ENCODE measurements at places on chromosomes 7 and 10.
A peak's percentile ranks its signal among the peaks of the same experiment; 100 is the strongest.

DNA sequence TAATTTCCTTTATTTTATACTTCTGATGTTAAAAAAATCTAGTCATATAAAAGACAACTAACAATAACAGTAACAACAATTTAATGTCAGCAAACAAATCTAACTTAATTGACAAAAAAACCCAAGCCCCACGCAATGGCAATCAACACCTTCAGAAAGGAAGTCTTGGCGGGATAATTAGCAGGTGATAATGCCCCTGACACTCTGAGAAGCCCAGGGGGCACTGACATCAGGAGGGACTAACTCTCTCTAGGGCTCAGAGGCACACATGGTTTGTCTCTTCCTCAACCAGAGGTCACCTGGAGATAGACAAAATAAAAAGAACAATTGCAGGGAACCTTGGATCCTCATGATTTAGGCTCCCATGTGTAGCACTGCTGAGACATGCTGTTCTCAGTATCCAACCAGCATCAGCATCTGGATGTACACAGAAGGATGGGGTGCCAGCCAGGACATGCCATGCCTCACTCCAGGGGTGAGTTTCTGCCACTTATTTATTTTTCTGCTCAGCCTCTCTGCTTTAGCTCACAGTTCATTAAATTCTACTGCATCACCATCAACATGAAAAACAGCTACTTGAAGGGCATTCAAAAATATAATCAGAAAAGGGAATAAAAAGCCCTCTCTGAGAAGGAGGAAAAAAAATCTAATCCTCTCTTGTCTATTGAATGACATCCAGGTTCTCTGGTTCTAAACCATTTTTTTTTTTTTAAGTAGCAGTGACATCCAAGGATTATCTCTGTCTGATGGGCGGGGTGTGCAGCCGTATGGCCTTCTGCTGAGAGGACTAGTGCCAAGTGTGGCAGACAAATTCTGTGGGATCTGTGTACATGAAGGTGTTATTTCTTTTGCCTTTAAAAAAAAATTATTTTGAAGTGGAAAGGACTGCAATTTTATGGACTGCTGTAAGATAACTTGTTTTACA lies 96.3 kb downstream of the ATXN7L1 start:
- H3K27ac ChIP-seq: no peak overlapping the region
- H3K4me1 ChIP-seq: peaks cover 6% of the 10 kb centered on the region
- H3K27me3 ChIP-seq: no peaks in the 10 kb centered on the region
- H3K36me3 ChIP-seq: no peaks in the 10 kb centered on the region
- no peak for DNase-seq

DNA sequence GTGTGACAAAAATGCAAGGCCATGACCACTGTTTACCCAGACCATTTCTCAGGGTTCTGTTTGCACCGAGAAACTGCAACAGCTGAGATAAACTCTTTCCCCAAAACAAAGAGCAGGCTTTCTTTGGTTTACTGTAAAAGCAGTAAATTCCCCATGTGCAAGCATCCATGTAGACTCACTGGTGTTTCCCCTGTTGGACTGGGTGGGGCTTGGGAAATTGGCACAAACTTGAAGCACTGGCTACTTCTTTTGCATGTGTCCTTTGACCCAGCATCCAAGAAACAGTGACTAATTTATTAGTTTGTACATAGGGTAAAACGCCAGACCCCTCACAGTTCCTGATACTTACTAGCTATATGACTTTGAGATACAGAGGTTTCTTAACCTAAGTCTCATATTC lies 12.3 kb downstream of the IQUB start:
- no peaks in the 10 kb centered on the region for H3K4me1 ChIP-seq
- H3K27ac ChIP-seq: no peak overlapping the region
- no peak overlapping the region for H3K4me3 ChIP-seq
- DNase-seq: no peak
- no peaks in the 10 kb centered on the region for H3K27me3 ChIP-seq

DNA sequence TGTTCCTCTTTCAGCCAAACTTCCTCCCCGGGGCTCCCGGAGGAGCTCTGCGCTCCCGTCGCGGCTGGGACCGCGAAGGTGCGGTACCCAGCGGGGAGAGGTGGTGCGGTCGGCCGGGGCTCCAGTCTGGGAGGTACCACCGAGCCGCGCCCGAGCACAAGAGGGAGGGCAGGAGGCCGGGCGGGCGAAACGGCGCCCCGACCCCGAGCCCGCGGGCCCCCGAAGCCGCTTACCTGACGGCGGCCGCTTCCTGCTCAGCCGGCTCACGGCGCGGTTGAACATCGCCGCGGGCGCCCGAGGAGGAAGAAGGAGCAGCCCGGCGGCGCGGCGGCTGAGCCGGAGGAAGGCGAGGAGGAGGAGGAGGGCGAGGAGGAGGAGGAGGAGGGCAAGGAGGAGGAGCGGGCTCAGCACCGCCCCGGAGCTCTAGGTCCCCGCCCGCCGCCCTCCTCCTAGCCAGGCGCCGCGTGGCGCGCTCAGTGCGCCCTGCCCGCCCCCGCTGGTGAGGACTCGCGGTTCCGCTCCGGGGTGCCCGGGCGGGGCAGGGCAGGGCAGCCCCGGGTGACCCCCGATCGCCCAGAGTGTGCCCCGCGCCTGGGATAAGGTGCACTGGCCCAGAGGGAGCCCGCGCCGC lies at the start of gene RGS10:
RGS10 (minus strand) TSS at position 363 of the 631 bp plus-strand sequence; CDS start at position 282, 81 bp downstream.
- peaks cover 37% of the 10 kb centered on the region for H3K4me1 ChIP-seq
- H3K36me3 ChIP-seq: no peaks in the 10 kb centered on the region
- peak; percentile 73 for DNase-seq

DNA sequence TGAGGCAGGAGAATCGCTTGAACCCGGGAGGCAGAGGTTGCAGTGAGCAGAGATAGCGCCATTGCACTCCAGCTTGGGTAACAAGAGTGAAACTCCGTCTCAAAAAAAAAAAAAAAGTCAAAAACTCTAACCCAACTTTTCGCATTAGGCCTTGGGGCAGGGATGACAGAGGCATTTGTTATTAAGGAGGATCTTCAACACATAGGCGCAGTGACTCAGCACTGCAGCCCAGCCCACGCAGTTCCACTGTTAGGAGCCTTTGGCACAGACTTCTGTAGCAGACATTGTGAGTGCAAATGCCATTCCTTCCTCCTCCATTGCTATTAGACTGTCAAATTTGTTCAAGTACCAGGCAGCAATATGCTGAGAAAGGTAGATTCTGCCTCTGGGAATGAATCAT lies 43.1 kb upstream of the KLHL7 start:
- H3K4me3 ChIP-seq: no peak overlapping the region
- DNase-seq: no peak
- H3K27ac ChIP-seq: no peak overlapping the region

DNA sequence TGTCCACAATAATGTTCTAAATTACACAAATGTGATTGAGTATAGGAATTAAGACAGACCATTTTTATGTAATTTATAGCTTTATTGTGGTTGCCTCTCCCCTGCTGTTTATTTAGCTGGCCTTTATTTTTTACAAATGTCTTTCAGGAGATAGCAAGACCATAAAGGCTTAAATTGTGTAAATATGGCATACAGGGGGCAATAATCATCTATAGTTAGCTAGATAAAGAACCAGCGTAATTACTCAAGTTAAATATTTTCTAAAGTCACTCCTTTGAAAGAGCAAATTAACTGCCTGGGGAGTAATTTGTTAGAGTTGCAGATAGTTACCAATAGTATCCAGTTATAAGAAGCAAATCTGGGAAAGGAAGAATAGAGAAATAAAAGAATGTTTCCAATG lies at the start of gene MALRD1:
MALRD1 (plus strand) TSS at position 313 of the 400 bp plus-strand sequence. CDS start 138 bp downstream, outside the sequence.
- H3K27me3 ChIP-seq: no peaks in the 10 kb centered on the region
- H3K36me3 ChIP-seq: no peaks in the 10 kb centered on the region
- H3K27ac ChIP-seq: no peak within 1 kb of the TSS
- no peak within 1 kb of the TSS for H3K4me3 ChIP-seq
- no peak for DNase-seq

- no peak for DNase-seq
- no peaks in the 10 kb centered on the region for H3K27me3 ChIP-seq
- H3K4me3 ChIP-seq: no peak overlapping the region
- no peaks in the 10 kb centered on the region for H3K4me1 ChIP-seq
- H3K27ac ChIP-seq: no peak overlapping the region
- no peaks in the 10 kb centered on the region for H3K36me3 ChIP-seq
These were observed 13.7 kb downstream of the AGR2 start for GRCh38 chr7:16791071-16791470.

DNA sequence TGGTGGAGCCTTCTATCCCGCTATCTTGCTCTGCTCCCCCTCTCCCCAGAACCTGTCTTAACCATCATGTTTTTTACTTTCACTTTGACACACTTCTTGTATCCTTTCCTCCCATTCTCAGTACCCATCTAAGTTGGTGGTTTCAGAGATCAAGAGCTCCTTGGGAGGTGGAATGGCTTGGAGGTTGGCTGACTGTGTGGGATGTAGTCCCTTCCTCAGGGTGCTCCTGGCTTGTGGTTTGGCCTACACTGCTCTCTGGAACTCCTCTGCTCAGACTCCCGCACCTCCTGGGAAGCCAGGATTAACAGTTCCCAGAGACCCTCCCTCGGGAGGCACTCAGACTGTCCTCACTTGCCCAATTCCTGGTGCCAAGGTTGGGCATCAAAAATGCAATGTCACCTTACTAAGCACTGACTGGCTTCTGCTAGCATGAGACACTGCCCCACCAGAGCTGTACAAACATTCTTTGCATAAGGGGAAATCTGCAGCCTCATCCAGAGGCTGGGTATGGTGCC lies 93.1 kb upstream of the NAMPT start:
- H3K27ac ChIP-seq: no peak overlapping the region
- H3K4me1 ChIP-seq: no peaks in the 10 kb centered on the region
- H3K27me3 ChIP-seq: no peaks in the 10 kb centered on the region
- H3K4me3 ChIP-seq: no peak overlapping the region
- no peaks in the 10 kb centered on the region for H3K36me3 ChIP-seq
- no peak for DNase-seq

GRCh38 chr7:25831062-25831691 lies 320.8 kb upstream of the NFE2L3 start:
- no peaks in the 10 kb centered on the region for H3K4me1 ChIP-seq
- H3K36me3 ChIP-seq: no peaks in the 10 kb centered on the region
- DNase-seq: no peak
- no peak overlapping the region for H3K27ac ChIP-seq
- H3K4me3 ChIP-seq: no peak overlapping the region
- H3K27me3 ChIP-seq: no peaks in the 10 kb centered on the region

DNA sequence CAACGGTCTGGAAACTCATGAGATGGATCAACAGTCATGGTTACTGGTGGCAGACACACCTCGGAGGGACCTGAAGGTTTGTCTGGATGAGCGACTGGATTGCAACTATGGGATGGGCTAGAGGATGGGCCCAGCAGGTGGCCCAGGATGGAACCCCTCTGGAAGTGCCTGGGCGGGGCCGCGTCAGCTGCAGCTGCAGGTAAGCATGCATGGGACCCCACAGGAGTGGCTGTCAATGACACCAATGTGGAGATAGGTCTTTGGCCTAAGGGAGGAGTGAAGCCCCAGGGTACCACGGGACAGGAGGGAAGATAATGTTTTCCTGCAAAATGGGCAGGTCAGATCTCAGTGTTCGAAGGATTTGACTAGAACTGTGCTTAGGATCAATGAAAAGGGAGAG lies 103.4 kb downstream of the LANCL2 start:
- no peak overlapping the region for H3K27ac ChIP-seq
- H3K4me1 ChIP-seq: no peaks in the 10 kb centered on the region
- H3K4me3 ChIP-seq: no peak overlapping the region

- H3K4me3 ChIP-seq: no peak overlapping the region
- DNase-seq: no peak
- H3K4me1 ChIP-seq: no peaks in the 10 kb centered on the region
- peaks cover 80% of the 10 kb centered on the region for H3K36me3 ChIP-seq
- no peak overlapping the region for H3K27ac ChIP-seq
These were observed 29.3 kb upstream of the PRKAR1B start for GRCh38 chr7:756231-756927.

- no peak for DNase-seq
- peaks cover 29% of the 10 kb centered on the region for H3K27me3 ChIP-seq
- H3K4me1 ChIP-seq: no peaks in the 10 kb centered on the region
- no peak overlapping the region for H3K4me3 ChIP-seq
- no peak overlapping the region for H3K27ac ChIP-seq
These were observed 51.8 kb downstream of the RASGEF1A start for GRCh38 chr10:43214956-43215561.

DNA sequence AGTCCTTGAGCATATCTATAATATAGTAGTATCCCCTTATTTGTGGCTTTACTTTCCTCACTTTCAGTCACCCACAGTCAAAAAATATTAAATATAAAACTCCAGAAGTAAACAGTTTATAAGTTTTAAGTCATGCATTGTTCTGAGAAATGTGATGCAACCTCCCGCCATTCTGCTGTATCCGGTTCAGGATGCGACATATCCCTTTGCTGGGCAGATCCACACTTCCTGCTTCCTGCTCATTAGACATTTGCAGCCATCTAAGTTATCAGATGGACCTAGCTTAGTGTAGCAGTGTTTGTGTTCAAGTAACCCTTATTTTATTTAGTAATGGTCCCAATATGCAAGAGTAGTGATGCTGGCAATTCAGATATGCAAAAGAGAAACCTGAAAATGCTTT lies 38.9 kb upstream of the BMS1 start:
- H3K27me3 ChIP-seq: peaks cover 7% of the 10 kb centered on the region
- no peaks in the 10 kb centered on the region for H3K4me1 ChIP-seq
- H3K4me3 ChIP-seq: no peak overlapping the region

DNA sequence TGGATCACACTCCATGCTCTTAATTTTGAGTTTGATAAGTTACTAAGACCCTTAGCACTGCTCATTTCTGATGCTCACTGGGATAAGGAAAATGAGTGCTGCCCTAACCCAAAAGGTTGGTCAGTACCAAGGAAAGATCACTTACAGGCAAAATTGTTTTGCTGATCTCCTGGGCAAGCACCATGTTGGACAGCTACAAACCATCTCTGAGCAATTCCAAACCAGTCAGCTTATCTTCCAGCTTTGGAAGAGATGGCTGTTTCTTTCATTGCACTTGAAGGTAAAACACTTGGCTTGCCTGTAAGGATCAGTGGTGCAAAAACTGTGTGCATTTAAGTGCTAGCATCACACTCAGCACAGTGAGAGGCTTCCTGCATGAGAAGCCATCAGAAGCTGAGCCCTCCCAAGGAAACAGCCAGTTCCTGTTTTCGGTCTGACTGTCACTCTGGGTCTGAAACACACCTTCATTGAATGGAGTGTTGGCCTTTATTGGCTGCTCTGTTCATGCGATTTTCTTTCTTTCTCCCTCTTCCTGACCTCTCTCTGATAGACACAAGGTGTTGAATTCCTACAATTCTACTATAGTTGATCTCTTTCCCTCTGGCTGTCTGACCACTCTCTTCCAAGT lies 126.4 kb upstream of the GHITM start:
- H3K4me3 ChIP-seq: no peak overlapping the region
- no peak for DNase-seq
- no peaks in the 10 kb centered on the region for H3K36me3 ChIP-seq
- H3K27me3 ChIP-seq: no peaks in the 10 kb centered on the region
- no peak overlapping the region for H3K27ac ChIP-seq

GRCh38 chr10:43395571-43396060 lies 13.4 kb downstream of the HNRNPF start:
- peaks cover 50% of the 10 kb centered on the region for H3K36me3 ChIP-seq
- H3K27ac ChIP-seq: peak overlapping the region; percentile 97
- peak overlapping the region; percentile 61 for H3K4me3 ChIP-seq
- no peak for DNase-seq
- peaks cover 79% of the 10 kb centered on the region for H3K4me1 ChIP-seq

GRCh38 chr7:50068850-50069551 lies 24.0 kb downstream of the ZPBP start:
- H3K4me3 ChIP-seq: peak overlapping the region; percentile 51
- DNase-seq: no peak
- H3K27me3 ChIP-seq: no peaks in the 10 kb centered on the region
- peaks cover 15% of the 10 kb centered on the region for H3K4me1 ChIP-seq

Data from suprapubic skin (tissue), 4 donors.